ENCODE measurements at places on chromosomes 6 and 20.

GRCh38 chr20:38303908-38304379, at the start of gene BPI:
Gene BPI (plus strand): TSS chr20:38304156. CDS start chr20:38304224, 68 bp downstream.
- peak; percentile 52 for DNase-seq

- no peak for DNase-seq
These were observed 153.7 kb upstream of the THBS2 start for GRCh38 chr6:169407325-169407724.

- no peak for DNase-seq
These were observed 30.3 kb upstream of the MAPK13 start for GRCh38 chr6:36099869-36100483.

- DNase-seq: no peak
These were observed 33.5 kb downstream of the WDR27 start for GRCh38 chr6:169668203-169668847.

DNA sequence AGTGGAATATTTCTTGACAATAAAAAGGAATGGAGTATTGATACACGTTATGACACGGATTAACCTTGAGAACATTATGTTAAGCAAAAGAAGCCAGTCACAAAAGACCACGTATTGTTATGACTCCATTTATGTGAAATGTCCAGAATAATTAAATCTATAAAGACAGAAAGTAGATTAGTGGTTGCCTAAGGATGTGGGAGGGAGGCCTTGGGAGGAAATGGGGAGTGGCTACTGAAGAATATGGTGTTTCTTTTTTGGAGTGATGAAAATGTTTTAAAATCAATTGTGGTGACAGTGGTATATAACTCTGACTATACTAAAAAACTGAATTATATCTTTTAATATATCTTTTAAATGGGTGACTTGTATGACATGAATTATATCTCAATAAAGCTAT, 30.1 kb downstream of the TRPC4AP start:
- DNase-seq: no peak

GRCh38 chr6:9461188-9461587, 953.7 kb downstream of the TFAP2A start:
- DNase-seq: no peak

GRCh38 chr6:46736906-46737305, 1.7 kb upstream of the PLA2G7 start:
- no peak for DNase-seq

DNA sequence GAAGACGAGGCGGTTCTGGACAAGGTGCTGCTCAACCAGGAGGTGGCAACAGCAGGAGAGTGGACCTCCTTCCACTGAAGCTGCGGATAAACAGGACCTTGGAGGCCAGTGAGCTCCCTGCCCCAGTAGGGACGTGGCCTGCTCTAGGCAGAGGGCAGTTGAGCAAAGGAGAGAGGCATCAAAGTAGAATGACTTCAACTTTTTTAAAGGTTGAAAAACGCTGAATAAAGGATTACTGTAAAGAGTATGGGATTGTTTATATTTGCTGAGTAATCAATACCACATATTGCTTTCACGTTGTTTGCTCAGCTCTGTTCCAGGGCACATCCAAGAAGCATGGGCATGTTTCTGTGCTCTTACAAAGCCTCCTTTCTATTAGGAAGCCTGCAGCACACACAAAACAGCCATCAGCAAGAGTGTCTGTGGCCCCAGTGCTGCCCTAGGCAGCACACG, 48.1 kb downstream of the ERMARD start:
- no peak for DNase-seq

- no peak for DNase-seq
These were observed 129.1 kb upstream of the OLIG3 start for GRCh38 chr6:137623293-137623692.

DNA sequence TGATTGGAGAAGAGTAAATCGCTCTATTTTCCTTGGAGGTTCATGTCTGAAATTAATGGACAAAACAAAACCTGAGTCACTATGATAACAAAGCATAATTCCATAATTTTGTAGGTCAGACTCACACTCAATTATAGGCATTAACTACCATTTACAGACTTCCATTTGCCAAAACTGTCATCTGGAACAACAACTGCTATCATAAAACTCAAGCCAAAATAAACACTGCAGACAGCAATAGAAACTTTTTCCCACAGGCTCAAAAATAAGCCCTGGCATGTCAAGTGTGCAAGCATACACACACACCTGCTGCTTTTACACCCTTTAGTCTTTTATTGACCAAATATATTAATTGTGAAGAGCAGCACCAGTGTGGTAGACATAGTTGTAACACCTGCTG, 7.1 kb downstream of the MRPS10 start:
- no peak for DNase-seq

DNA sequence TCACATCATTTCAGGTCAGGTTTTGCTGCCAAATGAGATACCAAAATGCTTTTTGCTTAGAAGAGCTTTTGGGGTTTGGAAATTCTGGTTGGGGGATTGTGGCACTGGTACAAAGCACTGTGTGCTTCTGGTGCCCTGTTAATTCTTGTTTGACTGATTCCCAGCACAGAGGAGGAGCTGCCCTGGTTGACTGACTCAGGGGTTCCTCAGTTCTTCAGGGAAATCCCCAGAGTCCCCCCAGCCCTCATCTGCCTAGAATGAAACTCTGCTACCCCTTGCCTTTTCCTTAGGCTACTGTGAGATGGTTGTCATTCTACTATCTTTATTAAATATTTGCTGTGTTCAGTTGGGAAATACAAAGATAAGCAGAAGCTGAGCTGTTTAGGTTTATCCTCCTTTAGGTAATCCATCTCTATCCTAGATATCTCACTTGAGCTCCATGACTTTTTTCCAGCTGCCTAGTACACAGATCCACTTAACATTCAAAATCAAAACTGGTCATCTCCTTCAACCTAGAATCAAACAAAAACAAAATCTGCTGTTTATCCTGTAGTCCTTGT, 24.9 kb upstream of the TSPYL1 start:
- no peak for DNase-seq

DNA sequence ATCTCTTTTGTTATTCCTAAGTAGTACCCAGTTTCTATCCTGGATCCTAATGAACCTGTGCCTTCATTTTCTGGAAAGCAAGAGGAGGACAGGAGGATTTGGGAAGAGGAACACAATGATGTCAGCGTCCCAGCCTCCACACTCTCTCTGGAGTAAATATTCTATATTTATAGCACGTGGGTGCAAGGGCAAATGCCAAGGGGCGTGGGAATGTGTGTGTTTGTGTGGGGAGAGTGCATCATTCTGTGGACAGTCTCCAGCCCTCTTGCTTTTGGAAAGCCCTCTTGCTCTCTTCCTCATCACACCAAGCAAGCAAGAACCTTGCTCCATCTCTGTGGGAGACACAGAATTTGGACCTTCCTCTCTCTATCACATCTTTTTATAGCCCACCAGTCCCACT, 103.2 kb upstream of the EMILIN3 start:
- no peak for DNase-seq

DNA sequence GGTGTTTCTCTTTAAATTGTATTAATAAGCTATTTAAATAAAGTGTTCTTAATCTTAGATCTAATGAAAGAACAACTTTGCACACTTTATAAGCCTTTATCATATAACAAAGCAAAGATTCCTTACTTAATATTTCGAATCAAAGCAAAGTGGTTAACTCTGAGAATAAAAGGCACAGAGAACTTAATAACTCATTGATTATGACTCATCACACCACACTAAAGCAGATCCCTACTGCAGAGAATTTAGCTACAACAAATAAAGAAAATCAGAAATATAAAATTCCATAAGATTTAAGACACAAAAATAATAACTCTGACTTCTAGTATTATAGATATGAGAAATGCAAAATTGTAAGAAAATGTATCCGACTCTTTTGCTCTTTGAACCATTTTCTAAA, 135.6 kb upstream of the RUNX2 start:
- DNase-seq: peak; percentile 10

DNA sequence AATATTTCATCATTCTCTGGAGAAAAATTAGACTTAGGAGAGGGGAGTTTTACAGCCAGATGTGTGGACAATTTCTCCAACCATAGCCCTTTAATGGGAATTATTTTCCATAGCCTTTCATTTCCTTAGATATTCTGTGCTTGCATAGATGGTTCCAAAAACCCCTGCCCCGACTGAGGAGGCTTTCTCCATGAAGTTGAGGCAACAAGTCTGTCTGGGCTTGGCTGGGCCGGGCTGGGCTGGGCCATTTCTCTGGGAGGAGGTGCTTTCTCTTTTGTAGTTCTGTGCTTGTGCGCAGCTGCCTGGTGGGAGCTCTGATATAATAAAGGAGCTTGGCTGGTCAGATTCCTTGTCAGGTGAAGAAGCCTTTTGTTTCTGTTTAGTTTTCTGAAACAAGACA, 71.4 kb downstream of the SOBP start:
- DNase-seq: no peak

DNA sequence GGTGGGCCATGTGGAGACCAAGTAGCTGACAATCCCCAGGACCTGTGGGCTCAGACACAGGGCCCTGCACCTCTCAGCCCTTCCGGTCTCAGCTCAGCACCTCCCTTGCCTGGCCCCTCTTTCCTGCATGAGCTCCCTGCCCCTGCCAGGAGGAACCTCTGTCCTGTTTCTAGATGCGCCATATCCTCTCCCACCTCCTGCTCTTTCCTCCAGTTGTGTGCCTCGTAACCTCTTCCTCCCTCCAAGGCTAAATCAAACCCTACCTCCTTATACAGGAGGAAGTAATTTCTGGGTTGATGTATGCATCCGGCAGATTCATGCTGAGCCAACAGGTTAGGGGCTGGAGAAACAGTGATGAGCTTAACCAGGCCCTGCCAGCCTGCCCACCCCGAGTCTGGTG, 30.9 kb downstream of the ITPR3 start:
- no peak for DNase-seq

Data from fibroblast of skin of back (primary cell).